ENCODE measurements at places on chromosomes 11 and 22.

DNA sequence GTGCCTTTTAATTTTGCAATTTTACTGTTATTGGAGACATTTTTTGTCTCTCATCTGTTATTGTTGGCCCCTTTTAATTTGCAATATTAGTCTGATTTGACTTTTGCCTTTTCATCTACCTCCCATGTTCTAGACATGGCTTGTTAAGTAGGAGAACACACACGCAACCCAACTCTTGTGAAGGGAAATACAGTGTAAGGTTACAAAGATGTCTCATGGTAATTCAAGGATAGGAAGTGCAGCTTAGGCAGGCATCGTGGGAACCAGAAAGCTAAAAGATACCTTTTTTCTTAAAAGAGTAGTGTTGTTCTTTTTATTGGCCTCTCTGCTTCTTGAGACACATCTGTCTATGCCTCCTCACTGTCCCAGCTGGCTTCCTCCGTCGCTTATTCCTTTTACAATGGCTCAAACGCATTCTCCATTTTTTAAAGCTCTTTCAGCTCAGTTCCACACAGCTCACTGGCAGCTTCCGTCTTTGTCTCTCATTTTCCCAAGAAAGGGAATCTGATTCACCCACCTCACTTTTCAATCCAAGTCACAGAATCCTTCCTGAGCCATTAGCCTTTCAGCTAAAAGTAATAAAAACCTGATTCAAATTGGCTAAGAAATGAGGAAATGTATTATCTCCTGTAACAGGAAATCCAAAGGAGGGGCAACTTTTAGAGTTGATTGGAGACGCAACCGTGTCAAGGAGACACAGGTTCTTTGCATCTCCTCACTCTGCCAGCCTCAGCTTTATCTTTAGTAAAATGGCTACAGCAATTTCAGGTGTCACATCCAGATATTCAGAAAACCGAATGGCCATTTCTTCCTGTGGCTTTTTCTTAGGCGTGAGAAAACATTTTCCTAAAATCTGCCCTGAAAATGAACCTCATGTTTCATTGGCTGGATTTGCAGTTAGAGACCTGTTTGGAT, 57.2 kb downstream of the SIK2 start:
- no peak for DNase-seq

DNA sequence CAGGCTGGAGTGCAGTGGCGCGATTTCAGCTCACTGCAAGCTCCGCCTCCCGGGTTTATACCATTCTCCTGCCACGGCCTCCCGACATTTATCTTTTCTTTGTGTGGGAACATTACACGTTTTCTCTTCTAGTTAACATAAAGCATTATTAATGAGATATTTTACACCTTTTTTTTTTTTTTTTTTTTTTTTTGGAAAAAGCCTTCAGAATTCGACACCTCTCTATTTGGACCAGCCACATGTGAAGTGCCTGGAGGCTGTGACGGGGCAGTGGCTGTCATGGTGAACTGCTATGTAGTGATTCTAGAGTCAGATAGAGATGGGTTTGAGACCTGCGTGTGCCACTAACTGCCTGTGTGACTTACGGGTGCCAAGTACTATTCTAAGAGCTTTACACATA, 64.3 kb downstream of the SMIM38 start:
- no peak for DNase-seq

- no peak for DNase-seq
Observed at GRCh38 chr11:119625206-119625978, 103.6 kb downstream of the NECTIN1 start.

DNA sequence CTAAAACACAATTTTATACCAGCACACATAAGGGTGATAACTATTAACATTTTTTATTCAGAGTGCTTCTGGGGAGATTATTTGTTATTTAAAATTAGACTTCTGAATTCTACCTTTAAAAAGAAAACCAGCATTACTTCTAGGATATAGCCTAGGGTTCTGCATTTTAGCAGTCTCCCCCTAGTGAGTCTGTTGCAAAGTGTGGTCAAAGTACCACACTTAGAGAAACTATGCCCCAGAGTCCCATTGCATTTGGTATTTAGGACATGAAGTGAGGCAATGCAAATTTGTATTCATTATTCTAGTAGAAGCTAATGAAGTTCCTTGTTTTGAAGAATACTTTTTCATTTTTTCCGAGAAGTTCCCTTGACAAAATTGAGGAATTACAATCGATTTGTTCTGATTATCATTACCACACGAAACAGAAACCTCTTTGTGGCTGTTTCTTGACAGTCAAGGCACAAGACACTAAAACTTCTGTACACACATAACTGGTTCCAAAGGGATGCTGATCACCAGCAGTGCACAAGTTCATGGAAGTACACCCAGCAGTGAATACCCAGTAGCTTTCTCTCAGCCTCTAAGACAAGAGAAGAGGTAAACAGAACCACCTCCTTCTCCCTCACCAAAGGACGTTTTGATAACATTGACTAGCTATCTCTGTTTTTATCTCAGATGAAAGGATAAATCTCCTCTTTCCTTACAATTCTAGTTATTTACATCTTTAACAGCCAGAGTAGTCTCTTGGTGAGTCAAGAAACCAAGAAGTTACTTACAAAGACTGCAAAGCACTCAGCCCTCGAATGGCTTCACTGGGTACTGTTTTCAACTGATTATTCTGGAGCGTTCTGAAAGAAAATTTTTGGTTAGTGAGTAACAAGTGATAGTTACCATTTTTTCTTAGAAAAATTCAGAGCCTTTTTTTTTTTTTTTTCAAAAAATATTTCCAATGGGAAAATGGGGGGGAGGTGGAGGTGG, 27.6 kb upstream of the CCDC34 start:
- DNase-seq = no peak

DNA sequence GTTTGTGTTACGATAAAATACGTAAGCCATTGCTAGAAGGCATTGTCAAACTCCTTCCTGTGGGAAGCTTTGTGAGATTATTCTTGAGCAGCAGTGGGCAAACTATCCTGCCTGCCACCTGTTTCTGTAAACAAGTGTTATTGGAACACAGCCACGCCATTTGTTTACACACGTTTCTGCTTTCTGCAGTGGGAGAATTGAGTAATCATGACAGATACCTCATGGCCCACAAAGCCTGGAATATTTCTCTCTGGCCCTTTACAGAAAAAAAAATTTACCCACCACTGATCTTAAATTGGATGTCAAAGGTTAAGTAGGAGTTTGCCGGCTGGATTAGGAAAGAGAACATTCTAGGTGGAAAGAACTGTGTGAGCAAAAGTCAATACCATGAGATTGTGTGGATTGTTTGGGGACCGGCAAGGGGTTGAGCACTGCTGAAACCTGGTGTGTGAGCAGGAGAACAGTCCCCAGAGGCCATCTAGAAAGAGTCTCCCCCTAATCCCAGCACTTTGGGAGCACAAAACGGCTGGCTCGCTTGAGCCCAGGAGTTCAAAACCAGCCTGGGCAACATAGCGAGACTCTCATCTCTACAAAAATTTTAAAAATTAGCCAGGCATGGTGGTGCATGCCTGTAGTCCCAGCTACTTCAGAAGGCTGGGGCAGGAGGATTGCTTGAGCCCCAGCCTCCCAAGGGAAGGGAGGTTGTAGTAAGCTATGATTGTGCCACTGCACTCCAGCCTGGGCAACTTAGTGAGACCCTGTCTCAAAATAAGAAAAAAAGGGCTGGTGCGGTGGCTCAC, 6.0 kb upstream of the PLA2G6 start:
- peak; percentile 57 for DNase-seq

GRCh38 chr11:3707176-3707575, 36.0 kb upstream of the CHRNA10 start:
- DNase-seq = no peak

DNA sequence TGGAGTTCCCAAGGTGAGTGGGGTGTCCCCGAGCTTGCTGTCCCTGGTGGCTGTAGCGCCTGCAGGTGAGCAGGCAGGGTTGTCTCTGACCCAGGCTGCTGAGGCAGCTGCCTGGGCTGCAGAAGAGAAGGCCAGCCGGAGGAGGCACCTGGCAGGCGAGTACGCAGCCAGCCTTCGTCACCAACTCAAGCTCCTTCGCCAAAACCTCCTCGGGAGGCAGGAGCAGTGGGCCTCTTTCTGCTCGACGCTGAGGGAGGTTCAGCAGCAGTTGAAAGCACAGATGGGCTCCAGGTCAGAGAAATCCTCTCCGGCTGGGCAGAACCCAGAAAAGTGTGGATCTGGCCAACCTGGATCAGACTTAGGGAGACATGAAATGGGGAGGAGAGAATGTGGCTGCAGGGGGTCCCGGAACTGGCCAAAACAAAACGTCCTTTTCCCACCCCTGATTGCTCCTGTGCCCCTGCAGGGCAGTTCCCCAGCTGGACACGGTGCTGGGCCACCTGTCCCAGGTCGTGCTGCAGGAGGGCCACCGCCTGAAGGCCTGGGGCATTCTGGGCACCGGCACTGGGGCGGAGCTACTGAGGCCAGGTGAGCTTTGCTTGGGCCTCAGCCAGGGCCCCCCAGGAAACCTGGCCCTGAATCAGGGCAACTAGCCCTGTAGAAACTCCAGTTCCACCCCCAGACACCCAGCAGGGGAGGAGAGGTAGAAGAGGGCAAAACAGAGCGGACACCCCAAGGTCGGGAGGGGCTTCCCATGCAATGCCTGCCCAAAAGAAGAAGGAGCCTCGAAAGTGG, 56.7 kb downstream of the BTG4 start:
- no peak for DNase-seq

GRCh38 chr11:9530901-9531625, 42.4 kb upstream of the WEE1 start:
- DNase-seq = no peak

DNA sequence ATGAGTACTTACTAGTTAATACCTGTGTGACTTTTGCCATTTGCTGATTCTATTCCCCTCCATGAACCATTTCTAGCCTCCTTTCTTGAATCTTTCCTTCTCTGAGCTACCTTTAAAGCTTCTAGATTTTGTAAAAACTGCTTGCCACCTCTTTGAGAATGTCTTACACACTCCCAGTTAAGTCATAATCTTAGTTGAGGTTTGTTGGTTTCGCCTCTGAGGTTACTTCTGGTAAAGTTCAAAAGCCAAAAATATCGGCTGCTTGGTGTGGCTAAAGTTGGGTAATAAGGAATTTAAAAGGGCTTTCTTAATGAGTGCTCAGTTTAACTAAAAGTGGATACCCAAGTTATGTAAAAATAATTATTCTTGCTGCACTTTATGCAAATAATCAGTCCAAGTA, 10.4 kb upstream of the GLYAT start:
- DNase-seq = no peak

- DNase-seq = peak; percentile 68
Observed at GRCh38 chr11:125941619-125942611, 3.9 kb upstream of the VSIG10L2 start.

GRCh38 chr22:27545085-27545484, 256.5 kb downstream of the MN1 start:
- peak; percentile 13 for DNase-seq
